ENCODE measurements at places on chromosomes 1 and 21.

- DNase-seq: no peak
These were observed 105.0 kb downstream of the COP1 start for GRCh38 chr1:176101951-176102642.

GRCh38 chr1:75672528-75673393 lies 51.7 kb upstream of the ACADM start:
- DNase-seq: peak; percentile 55

GRCh38 chr1:214002472-214002871 lies 14.7 kb downstream of the PROX1 start:
- DNase-seq: no peak

DNA sequence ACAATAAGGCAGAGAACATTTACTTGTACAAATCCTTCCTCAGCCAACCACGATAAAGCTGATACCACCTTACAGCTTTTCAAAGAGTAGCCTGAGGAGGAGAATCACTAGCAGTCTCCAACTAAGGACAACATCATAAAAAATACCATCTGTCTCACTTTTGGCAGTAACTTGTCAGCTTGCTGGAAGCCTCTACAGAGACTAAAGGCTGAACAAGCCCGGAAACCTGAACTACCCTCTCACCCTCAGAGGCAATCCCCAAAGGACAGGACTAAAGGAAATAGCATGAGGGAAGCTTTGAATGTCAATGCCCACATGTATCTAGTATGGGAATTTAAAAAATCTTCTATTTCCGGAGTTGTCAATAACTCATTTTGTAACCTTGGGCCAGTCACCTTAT lies 10.6 kb downstream of the SRSF4 start:
- no peak for DNase-seq

- no peak for DNase-seq
These were observed 8.3 kb downstream of the CFHR2 start for GRCh38 chr1:196951711-196952394.

DNA sequence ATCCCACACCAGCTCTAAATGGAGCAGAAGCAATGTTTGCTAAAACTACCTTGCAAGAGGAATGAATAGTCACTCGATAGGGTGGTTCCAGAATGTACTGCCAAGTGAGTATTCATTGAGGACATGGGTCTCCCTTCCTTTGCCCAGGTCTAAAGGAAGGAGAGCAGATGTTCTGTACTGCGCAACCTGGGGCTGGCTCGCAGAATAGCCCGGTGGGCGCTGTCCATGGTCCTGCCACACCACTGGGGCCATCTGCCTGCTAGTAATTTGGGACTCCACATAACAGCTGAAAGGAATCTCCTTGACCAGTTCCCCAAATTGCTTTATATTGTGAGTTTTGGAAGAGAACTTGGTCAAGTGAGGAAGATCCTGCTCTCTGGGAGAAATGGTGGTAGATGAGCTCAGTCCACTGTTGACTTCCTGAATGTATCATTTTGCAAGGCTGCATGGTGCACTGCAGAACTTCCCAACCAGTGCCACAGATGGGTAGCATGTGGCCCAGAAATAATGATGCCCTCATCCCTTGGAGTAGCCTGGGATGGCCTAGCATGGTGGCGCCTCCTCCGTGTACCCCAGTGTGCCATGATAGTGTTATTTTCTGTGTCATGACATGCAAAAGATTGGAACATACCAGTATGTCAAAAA lies 5.7 kb downstream of the SLC6A17 start:
- no peak for DNase-seq

GRCh38 chr1:162094723-162095122 lies 25.2 kb downstream of the NOS1AP start:
- DNase-seq: no peak

- no peak for DNase-seq
These were observed 84.2 kb downstream of the SH3GLB1 start for GRCh38 chr1:86788300-86789206.

GRCh38 chr1:31848381-31848897 lies 32.6 kb upstream of the SPOCD1 start:
- no peak for DNase-seq

- no peak for DNase-seq
These were observed 16.2 kb downstream of the COL24A1 start for GRCh38 chr1:86140281-86140880.

DNA sequence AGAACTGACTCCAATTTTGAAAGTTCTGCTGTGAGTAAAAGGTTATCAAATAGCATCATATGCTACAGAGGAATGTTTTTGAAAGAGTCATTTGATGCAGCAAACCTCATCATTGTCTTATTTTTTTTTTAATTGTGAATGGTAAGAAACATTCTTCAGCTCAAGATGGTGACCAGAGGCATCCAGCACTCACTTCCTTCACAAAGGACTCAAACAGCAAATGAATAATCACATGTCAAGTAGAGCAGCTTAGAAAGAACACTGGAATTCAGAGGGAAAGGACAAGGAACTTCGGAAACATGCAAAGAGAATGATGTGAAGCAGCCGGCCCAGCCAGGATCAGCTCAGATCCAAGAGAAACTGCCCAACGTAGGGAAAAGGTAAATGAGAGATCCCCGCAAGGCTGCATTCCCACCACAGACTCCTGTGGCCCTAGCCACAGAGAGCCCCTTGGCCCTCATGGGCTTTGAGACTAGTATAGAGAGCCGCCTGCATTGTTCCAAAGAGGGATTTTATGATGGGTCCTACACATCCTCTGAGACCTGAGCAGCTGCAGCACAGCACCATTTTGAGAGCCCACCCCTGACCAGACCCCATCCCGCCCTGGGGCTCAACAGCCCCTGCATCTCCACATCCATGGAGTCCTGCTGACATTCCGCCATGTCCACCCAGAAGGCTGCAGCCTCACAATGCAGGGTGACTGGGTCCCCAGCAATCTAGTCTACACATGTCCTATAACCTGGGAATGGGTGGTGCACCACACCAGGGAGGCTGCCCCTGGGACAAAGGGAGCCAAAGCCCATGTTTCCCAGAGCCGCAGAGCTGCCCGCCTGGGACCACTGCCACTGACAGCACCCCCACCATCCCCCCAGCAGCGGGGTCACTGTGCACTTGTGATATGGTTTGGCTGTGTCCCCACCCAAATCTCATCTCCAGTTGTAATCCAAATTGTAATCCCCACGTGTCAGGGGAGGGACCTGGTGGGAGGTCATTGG lies 21.2 kb upstream of the UTS2 start:
- DNase-seq: no peak

DNA sequence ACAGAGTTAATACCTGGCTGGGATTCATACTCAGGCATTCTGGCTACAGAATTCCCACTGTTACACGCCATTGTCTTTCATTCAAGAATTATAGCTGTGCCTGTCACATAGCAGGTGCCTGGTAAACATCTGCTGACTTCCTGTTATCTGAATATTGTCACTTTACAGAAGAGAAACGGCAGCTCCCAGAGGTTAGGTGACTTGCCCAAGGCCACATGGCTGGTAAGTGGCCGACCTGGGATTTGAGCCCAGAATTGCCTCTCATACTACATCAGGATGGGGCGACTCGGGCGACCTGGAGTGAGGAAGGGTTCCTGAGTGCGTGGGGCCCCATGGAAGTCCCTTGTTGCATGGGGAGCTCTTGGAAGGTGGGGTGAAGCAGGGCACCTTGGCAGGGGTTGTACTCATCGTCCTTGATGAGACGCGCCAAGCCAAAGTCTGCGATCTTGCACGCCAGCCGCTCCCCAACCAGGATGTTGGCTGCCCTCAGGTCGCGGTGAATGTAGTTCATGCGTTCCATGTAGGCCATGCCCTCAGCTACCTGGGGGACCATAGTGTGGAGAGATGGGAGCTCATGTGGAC lies 10.2 kb upstream of the AHDC1 start:
- DNase-seq: no peak

DNA sequence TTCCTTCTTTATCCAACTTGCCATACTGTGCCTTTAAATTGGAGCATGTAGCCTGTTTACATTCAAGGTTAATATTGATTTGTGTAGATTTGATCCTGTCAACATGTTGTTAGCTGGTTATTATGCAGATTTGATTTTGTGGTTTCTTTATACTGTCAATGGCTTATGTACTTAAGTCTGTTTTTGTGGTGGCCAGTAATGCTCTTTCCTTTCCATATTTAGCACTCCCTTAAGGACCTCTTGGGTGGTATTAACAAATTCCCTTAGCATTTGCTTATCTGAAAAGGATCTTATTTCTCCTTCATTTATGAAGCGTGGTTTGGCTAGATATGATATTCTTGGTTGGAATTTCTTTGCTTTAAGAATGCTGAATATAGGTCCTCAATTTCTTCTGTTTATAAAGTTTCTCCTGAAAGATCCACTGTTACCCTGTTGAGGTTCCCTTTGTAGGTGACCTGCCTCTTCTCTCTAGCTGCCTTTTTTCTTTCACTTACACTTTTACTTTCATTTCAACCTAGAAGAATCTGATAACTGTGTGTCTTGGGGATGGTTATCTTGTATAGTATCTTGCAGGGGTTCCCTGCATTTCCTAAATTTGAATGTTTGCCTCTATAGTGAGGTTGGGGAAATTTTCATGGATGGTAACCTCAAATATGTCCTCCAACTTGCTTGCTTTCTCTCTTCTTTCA lies 86.9 kb upstream of the NEGR1 start:
- no peak for DNase-seq

DNA sequence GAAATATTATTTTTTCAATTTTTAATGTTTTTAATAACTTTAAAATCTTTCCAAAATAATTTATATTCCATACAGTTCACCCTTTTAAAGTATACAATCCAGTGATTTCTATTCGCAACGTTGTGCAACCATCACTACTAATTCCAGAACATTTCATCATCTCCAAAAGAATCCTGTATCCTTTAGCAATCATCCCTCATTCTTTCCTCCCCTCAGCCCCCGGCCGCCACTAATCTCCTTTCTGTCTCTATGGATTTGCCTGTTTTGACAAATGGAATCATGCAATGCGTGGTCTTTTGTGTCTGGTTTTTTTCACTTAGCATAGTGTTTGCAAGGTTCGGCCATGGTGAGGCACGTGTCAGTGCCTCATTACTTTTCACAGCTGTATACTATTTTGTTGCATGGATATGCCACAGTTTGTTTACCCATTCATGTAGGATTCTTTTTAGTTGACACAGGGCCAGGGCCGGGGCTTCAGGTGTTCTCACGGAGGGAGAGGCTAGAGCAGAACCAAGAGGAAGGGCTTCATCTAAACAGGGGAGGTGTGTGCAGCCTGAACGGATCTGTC lies 40.6 kb upstream of the ZBTB40 start:
- no peak for DNase-seq
